Memory B cell (primary cell): ENCODE measurements at places on chromosomes 7 and 10.

DNA sequence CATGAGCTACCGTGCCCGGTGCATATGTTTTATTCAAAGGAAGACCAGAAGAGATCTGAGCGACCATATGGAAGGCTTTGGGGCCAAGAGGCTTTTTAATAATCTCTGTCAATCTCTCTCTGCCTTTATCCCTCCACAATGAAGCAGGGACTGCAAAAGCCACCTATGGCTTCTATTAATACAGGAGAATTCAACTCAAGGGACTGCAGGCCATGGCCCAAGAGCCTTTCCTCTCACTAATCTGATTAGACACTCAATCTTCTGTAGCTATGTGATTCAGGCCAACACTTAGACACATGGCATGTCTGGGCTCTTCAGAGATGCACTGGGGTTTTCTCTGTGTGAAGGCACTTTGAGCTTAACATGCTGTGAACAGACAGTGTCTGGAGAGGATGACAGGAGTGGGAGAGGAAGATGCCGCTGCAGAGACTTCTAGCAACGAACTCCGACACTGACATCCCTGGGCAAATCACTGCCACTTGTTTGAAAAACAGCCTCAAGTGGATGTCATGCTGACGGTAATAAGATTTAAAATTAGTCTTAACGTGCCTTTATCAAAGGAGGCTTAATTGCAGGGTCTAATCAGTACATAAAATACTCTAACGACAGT, 114.4 kb upstream of the AOAH start:
- peaks cover 8% of the 10 kb centered on the region for H3K36me3 ChIP-seq
- no peak overlapping the region for H3K27ac ChIP-seq
- H3K27me3 ChIP-seq = no peaks in the 10 kb centered on the region
- no peaks in the 10 kb centered on the region for H3K4me1 ChIP-seq
- H3K4me3 ChIP-seq = no peak overlapping the region

DNA sequence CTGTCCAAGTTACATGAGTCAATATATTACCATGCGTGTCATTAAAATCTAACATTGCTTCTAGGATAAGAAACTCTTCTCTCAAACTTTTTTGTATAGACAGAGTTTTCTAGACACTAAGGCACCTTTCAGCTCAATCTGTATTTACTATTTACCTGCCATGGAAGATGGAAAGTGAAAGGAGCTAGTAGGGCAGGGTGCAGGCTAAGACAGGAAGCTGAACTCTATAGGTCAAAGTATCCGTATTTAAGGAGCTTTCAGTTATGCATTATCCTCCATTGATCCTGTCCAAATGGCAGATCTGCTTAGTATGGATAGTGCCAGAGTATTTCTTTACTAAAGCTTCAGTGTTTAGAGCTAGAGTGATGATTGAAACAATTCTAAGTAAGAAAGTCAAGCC, 612.8 kb downstream of the IPMK start:
- no peaks in the 10 kb centered on the region for H3K36me3 ChIP-seq
- H3K4me3 ChIP-seq = no peak overlapping the region

DNA sequence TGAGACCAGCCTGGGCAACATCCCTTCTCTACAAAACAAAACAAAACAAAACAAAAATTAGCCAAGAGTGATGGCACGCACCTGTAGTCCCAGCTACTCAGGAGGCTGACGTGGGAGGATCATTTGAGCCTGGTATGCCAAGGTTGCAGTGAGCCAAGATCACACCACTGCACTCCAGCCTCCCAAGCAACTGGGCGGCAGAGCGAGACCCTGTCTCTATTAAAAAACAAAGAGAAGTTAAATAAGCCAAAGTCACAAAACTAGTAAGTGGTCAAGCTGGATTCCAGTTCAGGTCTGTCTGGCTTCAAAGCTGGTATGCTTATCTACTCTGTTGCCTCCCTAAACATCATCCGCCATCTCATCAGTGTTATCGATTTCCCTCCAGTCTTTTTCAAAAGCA, 110.8 kb downstream of the ARID5B start:
- no peak for DNase-seq
- peaks cover 38% of the 10 kb centered on the region for H3K36me3 ChIP-seq
- H3K27me3 ChIP-seq = no peaks in the 10 kb centered on the region
- H3K27ac ChIP-seq = peak overlapping the region; percentile 99

DNA sequence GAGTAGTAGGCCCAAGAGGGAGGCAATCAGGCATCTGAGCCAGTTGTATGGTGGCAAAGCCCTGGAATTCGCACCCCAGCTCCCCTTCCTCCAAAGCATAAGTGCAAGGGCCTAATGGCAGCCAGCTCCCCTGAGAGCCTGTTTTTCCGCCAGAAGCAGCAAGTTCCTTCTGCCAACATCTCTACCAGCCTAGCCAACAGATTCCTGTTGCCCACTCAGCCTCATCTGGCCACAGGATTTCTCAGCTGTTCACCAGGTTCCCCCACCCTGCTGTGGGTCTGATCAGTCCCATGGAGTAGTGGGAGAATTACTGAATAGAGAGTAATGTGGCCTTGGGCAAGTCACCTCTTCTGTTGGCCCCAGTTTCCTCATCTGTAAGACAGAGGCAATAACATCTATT, 186.2 kb upstream of the PDE1C start:
- H3K27ac ChIP-seq = no peak overlapping the region
- DNase-seq = no peak
- H3K36me3 ChIP-seq = no peaks in the 10 kb centered on the region
- peaks cover 7% of the 10 kb centered on the region for H3K4me1 ChIP-seq
- H3K27me3 ChIP-seq = peaks cover 4% of the 10 kb centered on the region
- no peak overlapping the region for H3K4me3 ChIP-seq

- peaks cover 2% of the 10 kb centered on the region for H3K27me3 ChIP-seq
- H3K4me3 ChIP-seq = no peak overlapping the region
- no peaks in the 10 kb centered on the region for H3K4me1 ChIP-seq
- no peak overlapping the region for H3K27ac ChIP-seq
Observed at GRCh38 chr10:1395025-1395480, 338.9 kb downstream of the WDR37 start.

GRCh38 chr10:12130237-12130872, 878 bp downstream of the SEC61A2 start:
- peaks cover 7% of the 10 kb centered on the region for H3K36me3 ChIP-seq
- peak overlapping the region; percentile 95 for H3K27ac ChIP-seq
- peak overlapping the region; percentile 90 for H3K4me3 ChIP-seq
- peaks cover 9% of the 10 kb centered on the region for H3K4me1 ChIP-seq
- peak; percentile 37 for DNase-seq

DNA sequence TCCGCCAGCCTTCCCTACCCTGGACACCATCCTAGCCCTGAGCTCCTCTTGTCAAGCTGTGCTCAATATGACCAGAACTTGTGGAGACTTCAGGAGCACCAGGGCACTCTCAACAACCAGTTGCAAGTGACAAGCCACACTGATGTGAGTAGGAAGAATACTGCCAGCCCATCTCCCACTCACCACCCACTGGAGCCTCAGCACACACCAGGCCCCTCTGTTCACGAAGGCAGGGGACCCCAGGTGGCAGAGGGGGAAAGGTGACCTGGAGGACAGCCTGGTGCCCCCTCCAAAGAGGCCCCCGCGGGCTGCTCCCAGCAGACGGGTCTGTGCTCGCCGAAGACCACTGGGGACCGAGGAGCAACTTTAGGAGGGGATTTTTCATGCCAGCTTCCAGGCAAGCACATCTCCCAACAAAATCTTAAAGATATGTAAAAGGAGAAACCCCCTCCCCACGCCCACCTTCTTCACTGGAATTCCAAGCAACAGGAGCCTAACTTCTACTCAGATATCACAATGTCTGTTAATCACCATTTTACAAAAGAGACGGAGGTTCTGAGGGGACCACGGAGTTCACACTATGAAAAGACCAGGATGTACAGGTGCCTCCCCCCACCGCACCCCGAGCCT, 1.0 kb downstream of the MMD2 start:
- H3K4me3 ChIP-seq = peak overlapping the region; percentile 67
- no peaks in the 10 kb centered on the region for H3K36me3 ChIP-seq
- H3K4me1 ChIP-seq = no peaks in the 10 kb centered on the region
- no peak for DNase-seq
- no peak overlapping the region for H3K27ac ChIP-seq
- H3K27me3 ChIP-seq = peaks cover 26% of the 10 kb centered on the region

- H3K36me3 ChIP-seq = no peaks in the 10 kb centered on the region
- DNase-seq = peak; percentile 53
- H3K27ac ChIP-seq = peak overlapping the region; percentile 68
- H3K4me3 ChIP-seq = peak overlapping the region; percentile 2
- peaks cover 16% of the 10 kb centered on the region for H3K4me1 ChIP-seq
Observed at GRCh38 chr7:143205560-143206293, 16.1 kb upstream of the TAS2R40 start.

- no peak for DNase-seq
- no peaks in the 10 kb centered on the region for H3K27me3 ChIP-seq
- H3K4me1 ChIP-seq = peaks cover 3% of the 10 kb centered on the region
- H3K4me3 ChIP-seq = no peak overlapping the region
- no peak overlapping the region for H3K27ac ChIP-seq
Observed at GRCh38 chr7:107594961-107595737, 15.1 kb downstream of the BCAP29 start.

GRCh38 chr10:118374404-118374803, 32.3 kb upstream of the FAM204A start:
- H3K27me3 ChIP-seq = peaks cover 12% of the 10 kb centered on the region
- H3K36me3 ChIP-seq = no peaks in the 10 kb centered on the region
- DNase-seq = no peak
- no peaks in the 10 kb centered on the region for H3K4me1 ChIP-seq
- H3K27ac ChIP-seq = no peak overlapping the region

DNA sequence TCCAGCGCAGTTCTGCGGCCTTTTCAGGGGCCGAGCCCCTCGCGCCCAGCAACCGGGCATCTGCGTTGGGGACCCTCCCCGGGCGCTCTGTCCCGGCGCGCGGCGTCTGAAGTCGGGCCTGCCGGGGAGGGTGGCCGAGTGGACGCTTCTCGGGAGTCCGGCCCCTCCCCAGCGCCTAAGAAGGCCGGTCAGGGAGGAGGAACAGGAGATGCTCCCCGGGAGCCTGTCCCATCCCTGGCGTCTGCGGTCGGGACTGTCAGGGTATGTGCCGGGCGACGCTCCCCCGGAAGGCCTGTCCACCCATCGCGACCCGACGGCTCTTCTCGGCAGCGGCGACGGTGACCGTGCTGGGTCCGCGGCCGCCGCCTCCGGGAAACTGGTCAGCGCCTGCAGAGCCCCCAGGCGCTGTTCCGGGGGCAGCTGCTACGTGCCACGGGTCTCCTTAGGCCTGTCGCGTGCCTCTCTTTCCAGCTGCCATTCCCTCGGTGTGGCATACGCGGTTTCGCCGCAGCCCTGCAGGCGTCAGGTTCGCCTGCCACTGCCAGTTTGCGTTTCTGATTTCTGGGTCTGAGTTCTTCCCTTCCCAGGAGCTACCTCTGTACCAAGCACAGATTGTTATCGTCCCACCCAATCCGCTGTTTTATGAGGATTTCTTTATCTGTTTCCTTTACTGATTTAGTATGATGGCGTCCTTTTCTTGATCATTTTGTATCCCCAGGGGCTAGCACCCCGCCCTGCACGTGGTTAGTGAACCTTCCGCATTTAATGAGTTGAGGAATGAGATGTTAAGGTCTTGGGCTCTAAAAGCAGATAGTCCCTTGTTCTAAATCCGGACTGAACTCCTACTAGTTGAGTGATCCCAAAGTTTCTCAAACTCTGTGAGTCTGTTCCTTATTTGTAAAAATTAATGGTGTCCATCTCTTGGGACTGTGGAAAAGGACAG, 782 bp downstream of the IFIT5 start:
- H3K27ac ChIP-seq = peak overlapping the region; percentile 99
- DNase-seq = peak; percentile 52
- H3K27me3 ChIP-seq = no peaks in the 10 kb centered on the region
- peaks cover 28% of the 10 kb centered on the region for H3K4me1 ChIP-seq
- peaks cover 14% of the 10 kb centered on the region for H3K36me3 ChIP-seq
- H3K4me3 ChIP-seq = peak overlapping the region; percentile 97

DNA sequence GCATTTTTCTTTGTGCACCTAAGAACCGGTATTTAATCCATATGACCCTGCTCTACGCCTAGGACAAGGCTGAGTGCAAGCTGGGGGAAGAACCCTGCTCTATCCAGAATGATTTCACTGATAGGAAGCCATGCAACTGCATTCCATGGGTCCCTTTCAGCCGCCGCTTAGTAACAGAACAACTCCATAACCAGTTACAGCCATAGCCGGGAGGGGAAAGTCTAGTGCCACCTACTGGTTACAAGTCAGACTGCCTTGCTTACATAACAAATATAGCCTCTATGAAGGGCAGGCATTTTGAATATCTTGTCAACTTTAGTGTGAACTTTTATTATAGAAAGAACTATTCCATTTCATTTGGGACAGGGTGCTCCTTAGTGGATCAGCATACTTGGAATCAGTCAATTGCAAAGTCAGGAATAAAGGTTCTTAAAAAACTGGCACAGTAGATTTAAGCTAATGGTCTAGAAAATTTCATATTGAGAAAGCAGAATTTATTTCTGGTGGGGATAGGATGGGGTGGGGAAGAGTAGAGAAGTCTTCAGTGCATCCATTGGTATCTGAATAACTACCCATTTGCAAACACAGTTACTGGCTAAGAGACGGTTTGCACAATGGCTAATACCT, 521.7 kb downstream of the ADRA2A start:
- H3K4me1 ChIP-seq = no peaks in the 10 kb centered on the region
- no peaks in the 10 kb centered on the region for H3K36me3 ChIP-seq
- no peak overlapping the region for H3K4me3 ChIP-seq
- H3K27me3 ChIP-seq = peaks cover 8% of the 10 kb centered on the region

DNA sequence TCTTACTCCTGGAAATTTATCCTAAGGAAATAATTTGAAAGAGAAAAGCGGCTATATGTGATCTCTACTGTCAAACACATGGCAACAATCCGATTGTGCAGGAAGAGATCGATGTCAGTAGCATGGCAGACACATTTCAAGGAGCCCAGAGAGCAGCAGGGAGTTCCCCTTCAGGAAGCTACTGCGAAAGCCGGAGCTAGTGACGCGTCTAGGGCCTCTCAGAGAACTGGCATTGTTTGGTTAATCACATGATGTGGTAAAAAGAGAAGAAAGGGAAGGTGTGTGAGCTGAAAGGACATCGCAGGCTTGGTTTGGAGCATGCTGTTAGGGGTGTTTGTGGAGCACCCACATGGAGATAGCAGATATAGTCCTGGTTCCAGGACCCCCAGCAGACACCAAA, 74.9 kb downstream of the BEND7 start:
- H3K27me3 ChIP-seq = peaks cover 27% of the 10 kb centered on the region
- H3K36me3 ChIP-seq = no peaks in the 10 kb centered on the region
- H3K27ac ChIP-seq = no peak overlapping the region
- H3K4me1 ChIP-seq = peaks cover 6% of the 10 kb centered on the region

- H3K4me3 ChIP-seq = no peak overlapping the region
- H3K36me3 ChIP-seq = peaks cover 2% of the 10 kb centered on the region
- no peak for DNase-seq
- no peak overlapping the region for H3K27ac ChIP-seq
- peaks cover 10% of the 10 kb centered on the region for H3K27me3 ChIP-seq
Observed at GRCh38 chr7:112152186-112152585, 54.0 kb downstream of the DOCK4 start.

DNA sequence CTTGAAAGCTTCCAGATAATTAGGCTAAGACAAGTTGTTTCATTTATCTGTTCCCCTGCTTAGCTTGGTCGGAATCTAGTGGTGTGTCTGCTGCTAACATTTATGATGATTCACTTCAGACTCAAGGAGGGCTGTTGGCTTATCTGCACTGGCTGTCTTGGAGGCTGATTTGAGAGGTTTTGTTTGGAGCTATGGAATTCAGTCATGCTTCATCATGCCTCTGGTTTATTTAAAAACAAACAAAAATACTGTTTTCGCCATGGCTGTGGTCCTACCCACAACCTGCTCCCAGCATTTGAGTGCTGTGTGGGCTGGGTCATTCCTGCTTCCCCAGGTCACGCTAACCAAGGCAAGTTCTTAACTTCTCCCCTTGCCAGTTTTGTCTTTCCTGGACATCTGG, 11.7 kb upstream of the ARPC1B start:
- peaks cover 15% of the 10 kb centered on the region for H3K36me3 ChIP-seq
- no peak for DNase-seq
- H3K4me1 ChIP-seq = no peaks in the 10 kb centered on the region
- H3K27me3 ChIP-seq = no peaks in the 10 kb centered on the region
- no peak overlapping the region for H3K4me3 ChIP-seq
